ENCODE measurements at places on chromosomes 5 and 9. TPM values are rescaled to one million over a fixed set of nuclear protein-coding genes. Genes with fewer than 3 reads are reported as not detected.

DNA sequence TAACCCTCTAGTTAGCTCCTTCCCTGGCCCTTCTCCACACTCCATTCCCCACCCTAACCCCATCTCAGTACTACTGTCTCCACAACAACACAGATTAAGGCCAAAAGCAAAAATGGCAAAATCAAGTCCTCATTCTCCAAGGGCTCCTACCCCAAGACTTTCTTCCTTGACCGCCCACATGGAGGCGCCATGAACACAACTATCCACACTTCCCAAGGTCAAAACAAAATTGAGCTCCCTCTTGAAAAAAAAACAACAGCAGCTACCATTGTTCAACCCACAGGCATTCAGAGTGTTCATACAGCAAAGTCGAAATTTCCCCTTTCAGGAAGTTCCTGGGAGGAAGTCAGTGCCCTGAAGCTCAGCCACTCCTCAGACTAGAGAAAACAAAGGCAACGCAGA, 54.4 kb downstream of the GNAQ start:
- H3K4me3 ChIP-seq: no peak overlapping the region
- H3K27me3 ChIP-seq: no peaks in the 10 kb centered on the region
- peaks cover 15% of the 10 kb centered on the region for H3K4me1 ChIP-seq
- 0 out of 2 replicates have a peak, but pooled peaks cover 4% of the 10 kb centered on the region for H3K36me3 ChIP-seq

- DNase-seq: no peak
- no peaks in the 10 kb centered on the region for H3K4me1 ChIP-seq
- H3K27ac ChIP-seq: no peak overlapping the region
Measured at GRCh38 chr9:78502566-78502965, 205.6 kb downstream of the PSAT1 start.

GRCh38 chr9:93288891-93289883, 105.2 kb downstream of the WNK2 start:
- no peak overlapping the region for H3K4me3 ChIP-seq
- no peak for DNase-seq
- H3K36me3 ChIP-seq: no peaks in the 10 kb centered on the region
- H3K4me1 ChIP-seq: no peaks in the 10 kb centered on the region
- H3K27ac ChIP-seq: no peak overlapping the region
- H3K27me3 ChIP-seq: peaks cover 8% of the 10 kb centered on the region

- H3K27me3 ChIP-seq: no peaks in the 10 kb centered on the region
- H3K4me1 ChIP-seq: no peaks in the 10 kb centered on the region
- DNase-seq: no peak
- no peak overlapping the region for H3K4me3 ChIP-seq
- no peaks in the 10 kb centered on the region for H3K36me3 ChIP-seq
- no peak overlapping the region for H3K27ac ChIP-seq
Measured at GRCh38 chr5:97797994-97798451, 615.0 kb upstream of the RIOK2 start.

DNA sequence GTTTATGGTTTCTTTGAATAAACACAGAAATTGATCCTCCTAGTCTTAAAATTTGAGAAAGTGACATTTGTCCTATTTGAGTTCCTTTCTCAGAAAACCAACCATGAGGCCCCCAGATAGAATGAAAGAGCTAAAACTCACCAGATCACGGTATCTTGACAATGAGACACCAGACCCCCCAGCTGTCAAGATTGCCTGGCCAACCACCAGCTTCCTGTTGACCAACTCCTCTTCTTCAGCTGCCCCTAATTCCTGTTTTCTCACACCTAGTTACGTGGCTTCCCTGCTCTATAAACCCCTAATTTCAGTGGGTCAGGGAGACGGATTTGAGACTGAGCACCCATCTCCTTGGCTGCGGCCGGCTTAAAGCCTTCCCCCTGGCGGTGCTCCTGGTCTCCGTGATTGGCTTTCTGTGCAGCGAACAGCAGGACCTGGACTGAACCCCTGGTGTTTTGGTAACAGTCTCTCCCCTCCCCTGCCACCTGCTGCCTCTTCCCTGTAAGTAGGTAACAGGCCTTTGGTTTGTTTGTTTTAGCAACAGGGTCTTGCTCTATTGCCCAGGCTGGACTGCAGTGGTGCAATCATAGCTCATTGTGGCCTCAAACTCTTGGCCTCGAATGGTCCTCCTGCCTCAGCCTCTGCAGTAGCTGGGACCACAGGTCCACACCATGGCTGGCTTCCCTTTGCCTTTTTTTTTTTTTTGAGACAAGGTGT, 4.8 kb upstream of the ENTPD2 start:
- H3K36me3 ChIP-seq: no peaks in the 10 kb centered on the region
- H3K4me3 ChIP-seq: no peak overlapping the region
- H3K4me1 ChIP-seq: no peaks in the 10 kb centered on the region
- H3K27me3 ChIP-seq: peaks cover 41% of the 10 kb centered on the region
- no peak overlapping the region for H3K27ac ChIP-seq

PCDHA10 gene
- total RNA-seq: not detected

- no peak overlapping the region for H3K4me3 ChIP-seq
- no peaks in the 10 kb centered on the region for H3K27me3 ChIP-seq
- H3K4me1 ChIP-seq: peaks cover 17% of the 10 kb centered on the region
Measured at GRCh38 chr9:119963258-119963797, 594.1 kb upstream of the BRINP1 start.

GRCh38 chr5:148585988-148586387, 68.3 kb downstream of the HTR4 start:
- H3K4me3 ChIP-seq: no peak overlapping the region
- H3K36me3 ChIP-seq: no peaks in the 10 kb centered on the region
- no peaks in the 10 kb centered on the region for H3K4me1 ChIP-seq

DNA sequence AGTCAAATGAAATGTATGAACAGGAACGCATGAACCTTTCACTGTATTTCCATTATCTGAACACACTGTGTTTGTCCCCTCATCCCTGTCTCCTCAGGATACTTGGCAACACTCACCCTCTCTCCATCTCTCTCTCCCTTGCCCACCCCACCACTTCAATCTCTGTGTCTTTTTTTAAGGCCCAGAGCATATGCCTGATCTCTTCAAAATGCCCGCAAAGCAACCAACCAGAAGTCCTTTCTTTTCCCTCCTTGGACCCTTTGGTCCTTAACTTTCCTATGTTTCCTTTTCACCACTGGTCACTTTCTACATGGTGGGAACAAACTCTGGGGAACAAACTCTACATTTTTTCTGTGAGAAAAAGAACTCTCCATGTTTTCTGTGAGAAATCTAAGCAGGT, 3.2 kb upstream of the IRF1 start:
- no peaks in the 10 kb centered on the region for H3K27me3 ChIP-seq
- no peak overlapping the region for H3K27ac ChIP-seq
- H3K4me3 ChIP-seq: no peak overlapping the region
- H3K4me1 ChIP-seq: peaks cover 66% of the 10 kb centered on the region
- peaks cover 16% of the 10 kb centered on the region for H3K36me3 ChIP-seq

SLC6A19 gene
- total RNA-seq: not detected

- peaks cover 12% of the 10 kb centered on the region for H3K4me1 ChIP-seq
- H3K4me3 ChIP-seq: no peak overlapping the region
- no peaks in the 10 kb centered on the region for H3K36me3 ChIP-seq
- H3K27ac ChIP-seq: no peak overlapping the region
- H3K27me3 ChIP-seq: no peaks in the 10 kb centered on the region
- no peak for DNase-seq
Measured at GRCh38 chr9:88712484-88712883, 177.5 kb downstream of the NXNL2 start.

TEX48 gene
- not detected for total RNA-seq

DNA sequence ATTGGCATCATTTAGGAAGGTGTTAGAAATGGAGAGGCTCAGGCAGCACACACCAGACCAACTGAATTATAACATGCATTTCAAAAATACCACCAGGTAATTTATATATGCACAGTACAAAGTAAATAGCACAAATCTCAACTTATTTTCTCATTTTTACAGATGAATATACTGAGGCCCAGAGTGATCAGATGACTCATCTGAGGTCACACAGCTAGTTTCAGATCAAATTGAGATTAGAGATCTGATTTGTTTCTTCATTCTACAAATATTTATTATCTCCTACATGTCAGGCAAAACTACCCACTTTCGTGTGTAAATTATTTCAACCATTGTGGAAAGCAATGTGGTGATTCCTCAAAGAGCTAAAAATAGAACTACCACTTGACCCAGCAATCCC, 507.1 kb downstream of the TLE4 start:
- no peaks in the 10 kb centered on the region for H3K36me3 ChIP-seq
- H3K4me1 ChIP-seq: no peaks in the 10 kb centered on the region
- DNase-seq: no peak
- H3K4me3 ChIP-seq: no peak overlapping the region
- no peaks in the 10 kb centered on the region for H3K27me3 ChIP-seq

GRCh38 chr5:167835146-167835545, 456.3 kb upstream of the WWC1 start:
- no peak overlapping the region for H3K4me3 ChIP-seq
- no peaks in the 10 kb centered on the region for H3K27me3 ChIP-seq
- DNase-seq: no peak
- H3K36me3 ChIP-seq: no peaks in the 10 kb centered on the region
- H3K27ac ChIP-seq: no peak overlapping the region
- H3K4me1 ChIP-seq: peaks cover 4% of the 10 kb centered on the region

RGS7BP gene
- 0.03 TPM for total RNA-seq

TRPM6 gene
- not detected for total RNA-seq

PDLIM4 gene
- 52.2 TPM for total RNA-seq

DNA sequence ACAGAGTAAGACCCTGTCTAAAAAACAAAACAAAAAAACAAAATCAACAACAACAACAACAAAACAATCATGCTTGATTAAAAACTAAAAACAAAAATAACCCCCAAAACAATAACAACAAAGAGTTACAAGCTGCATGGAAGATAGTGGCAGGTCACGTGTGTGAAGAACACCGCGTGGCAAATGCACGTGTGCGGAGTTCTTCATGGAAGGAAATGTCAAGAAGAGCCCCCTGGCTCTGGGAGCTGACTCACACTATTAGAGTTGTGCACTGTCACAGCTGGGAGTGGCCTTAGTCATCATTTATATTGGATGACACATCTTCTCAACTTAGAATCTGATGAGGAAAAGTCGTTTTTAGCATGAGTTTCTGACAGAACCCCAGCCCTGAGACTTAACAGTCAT, 110.5 kb downstream of the JMY start:
- peaks cover 10% of the 10 kb centered on the region for H3K4me1 ChIP-seq
- H3K27ac ChIP-seq: peak overlapping the region; percentile 49
- peak; percentile 61 for DNase-seq
- no peaks in the 10 kb centered on the region for H3K36me3 ChIP-seq

GRCh38 chr5:174082286-174082685, 36.8 kb downstream of the NSG2 start:
- H3K27ac ChIP-seq: no peak overlapping the region
- H3K4me3 ChIP-seq: no peak overlapping the region
- no peak for DNase-seq
- no peaks in the 10 kb centered on the region for H3K4me1 ChIP-seq
- no peaks in the 10 kb centered on the region for H3K36me3 ChIP-seq
- H3K27me3 ChIP-seq: peaks cover 2% of the 10 kb centered on the region

- DNase-seq: no peak
- H3K4me3 ChIP-seq: no peak overlapping the region
- H3K4me1 ChIP-seq: no peaks in the 10 kb centered on the region
- no peak overlapping the region for H3K27ac ChIP-seq
- no peaks in the 10 kb centered on the region for H3K36me3 ChIP-seq
Measured at GRCh38 chr5:129858131-129858675, 46.1 kb upstream of the CHSY3 start.

GRCh38 chr5:57903458-57903857, 420.8 kb upstream of the ACTBL2 start:
- H3K27me3 ChIP-seq: no peaks in the 10 kb centered on the region
- no peak overlapping the region for H3K27ac ChIP-seq
- H3K36me3 ChIP-seq: no peaks in the 10 kb centered on the region
- H3K4me1 ChIP-seq: no peaks in the 10 kb centered on the region
- H3K4me3 ChIP-seq: no peak overlapping the region
- DNase-seq: no peak

DNA sequence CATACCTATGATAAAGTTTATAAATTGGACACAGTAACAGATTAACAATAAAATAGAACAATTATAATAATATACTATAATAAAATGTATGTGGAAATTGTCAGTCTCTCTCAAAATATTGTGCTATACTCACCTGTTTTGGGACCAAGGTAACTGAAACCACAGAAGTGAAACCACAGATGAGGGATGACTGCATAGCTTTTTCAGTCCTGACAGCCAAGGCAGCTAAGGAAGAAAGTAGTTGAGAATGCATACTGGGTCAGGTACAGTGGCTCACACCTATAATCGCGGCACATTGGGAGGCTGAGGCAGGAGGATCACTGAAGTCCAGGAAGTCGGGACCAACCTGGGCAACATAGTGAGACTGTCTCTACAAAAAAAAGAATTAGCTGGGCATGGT, 8.9 kb downstream of the SRP19 start:
- no peak overlapping the region for H3K4me3 ChIP-seq
- H3K27me3 ChIP-seq: no peaks in the 10 kb centered on the region
- H3K4me1 ChIP-seq: no peaks in the 10 kb centered on the region
- H3K27ac ChIP-seq: no peak overlapping the region
- no peak for DNase-seq

PLPPR1 gene
- not detected for total RNA-seq

- H3K4me3 ChIP-seq: no peak overlapping the region
- no peak overlapping the region for H3K27ac ChIP-seq
- peaks cover 18% of the 10 kb centered on the region for H3K4me1 ChIP-seq
- no peaks in the 10 kb centered on the region for H3K36me3 ChIP-seq
- no peaks in the 10 kb centered on the region for H3K27me3 ChIP-seq
Measured at GRCh38 chr5:164357395-164358033, 852.1 kb downstream of the MAT2B start.

DNA sequence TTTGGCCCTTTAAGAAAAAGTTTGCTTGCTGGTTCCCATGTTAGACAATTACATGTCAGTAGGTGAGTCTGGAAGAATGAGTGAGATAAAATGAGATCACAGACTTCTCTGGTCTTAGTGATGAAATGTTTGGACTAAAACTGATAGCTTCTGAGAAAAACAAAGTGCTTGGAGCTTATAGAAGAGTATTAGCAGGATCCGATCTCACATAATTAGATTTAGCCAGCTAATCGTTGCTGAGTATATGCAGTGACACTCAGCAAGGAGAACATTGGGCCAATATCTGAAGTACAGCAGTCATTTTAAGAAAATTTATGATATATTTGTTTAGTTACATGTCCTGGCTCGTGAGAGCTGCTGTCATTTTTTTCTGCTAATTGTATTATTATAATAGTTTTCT, 135.8 kb downstream of the SNCAIP start:
- H3K27me3 ChIP-seq: 0 out of 2 replicates have a peak, but pooled peaks cover 3% of the 10 kb centered on the region
- DNase-seq: no peak
- no peak overlapping the region for H3K4me3 ChIP-seq
- H3K4me1 ChIP-seq: no peaks in the 10 kb centered on the region
- H3K36me3 ChIP-seq: no peaks in the 10 kb centered on the region

DNA sequence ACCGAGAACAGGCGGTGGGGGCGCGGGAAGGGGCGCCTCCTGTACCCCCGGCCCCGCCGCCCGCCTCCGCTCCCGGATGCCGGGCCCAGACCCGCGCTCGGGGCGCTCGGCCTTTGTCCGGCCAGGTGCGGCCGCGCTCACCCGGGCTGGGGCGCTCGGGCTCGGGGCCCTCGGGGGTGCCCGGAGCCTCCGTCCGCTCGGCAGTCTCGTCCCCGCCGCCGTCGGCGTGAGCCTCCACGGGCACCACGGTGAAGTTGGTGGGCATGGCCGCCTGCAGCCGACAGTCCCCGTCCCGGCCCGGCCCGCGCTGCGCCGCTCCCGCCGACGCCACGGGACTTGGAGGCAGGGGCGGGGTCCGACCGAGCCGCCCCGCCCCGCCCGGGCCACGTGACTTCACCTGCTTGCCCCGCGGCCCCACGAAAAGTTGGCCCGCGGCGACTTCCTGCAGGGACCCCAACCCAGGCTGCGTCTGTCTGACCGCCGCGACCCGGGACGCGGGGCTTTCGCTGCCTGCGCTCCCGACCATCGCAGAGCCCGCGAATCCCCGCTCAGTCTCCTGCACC, at the start of gene SLC12A7:
SLC12A7 (minus strand) TSS at position 337 of the 563 bp plus-strand sequence; CDS start at position 265, 72 bp downstream.
- DNase-seq: peak; percentile 53
- peaks cover 8% of the 10 kb centered on the region for H3K36me3 ChIP-seq
- peaks cover 9% of the 10 kb centered on the region for H3K27me3 ChIP-seq
- 0 out of 2 replicates have a peak within 1 kb of the TSS, but pooled peaks have one; percentile 1 for H3K27ac ChIP-seq
- peak within 1 kb of the TSS; percentile 78 for H3K4me3 ChIP-seq

ERAP2 gene
- 25.1 TPM for total RNA-seq

GRM6 gene
- total RNA-seq: not detected
